Activated T-helper 17 cell treated with anti-CD3 and anti-CD28 coated beads, Interleukin-2, amount 50 U/mL, for 72 hours (primary cell): ENCODE measurements at places on chromosomes 13 and 19.

DNA sequence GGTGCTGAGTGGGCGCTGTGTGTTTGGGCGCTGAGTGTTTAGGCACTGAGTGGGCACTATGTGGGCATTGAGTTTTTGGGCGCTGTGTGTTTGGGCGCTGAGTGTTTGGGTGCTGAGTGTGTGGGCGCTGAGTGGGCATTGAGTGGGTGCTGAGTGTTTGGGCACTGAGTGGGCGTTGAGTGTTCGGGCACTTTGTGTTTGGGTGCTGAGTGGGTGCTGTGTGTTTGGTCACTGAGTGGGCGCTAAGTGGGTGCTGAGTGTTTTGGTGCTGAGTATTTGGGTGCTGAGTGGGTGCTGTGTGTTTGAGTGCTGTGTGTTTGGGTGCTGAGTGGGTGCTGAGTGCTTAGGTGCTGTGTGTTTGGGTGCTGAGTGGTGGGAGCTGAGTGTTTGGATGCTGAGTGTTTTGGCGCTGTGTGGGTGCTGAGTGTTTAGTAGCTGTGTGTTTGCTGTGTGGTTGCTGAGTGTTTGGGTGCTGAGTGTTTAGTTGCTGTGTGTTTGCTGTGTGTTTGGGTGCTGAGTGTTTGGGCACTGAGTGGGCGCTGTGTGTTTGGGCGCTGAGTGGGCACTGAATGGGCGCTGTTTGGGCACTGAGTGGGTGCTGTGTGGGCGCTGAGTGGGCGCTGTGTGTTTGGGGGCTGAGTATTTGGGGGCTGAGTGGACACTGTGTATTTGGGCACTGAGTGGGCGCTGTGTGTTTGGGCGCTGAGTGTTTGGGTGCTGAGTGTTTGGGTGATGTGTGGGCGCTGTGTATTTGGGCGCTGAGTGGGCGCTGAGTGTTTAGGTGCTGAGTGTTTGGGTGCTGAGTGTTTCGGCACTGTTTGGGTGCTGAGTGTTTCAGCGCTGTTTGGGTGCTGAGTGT lies 47.2 kb upstream of the F7 start:
- ATAC-seq = no peak

- no peak for ATAC-seq
Observed at GRCh38 chr13:98172590-98173422, 4.3 kb downstream of the RNF113B start.

GRCh38 chr13:32445461-32445860 lies 17.5 kb upstream of the N4BP2L1 start:
- ATAC-seq = no peak

GRCh38 chr13:33004511-33004910 lies 11.7 kb upstream of the KL start:
- no peak for ATAC-seq

GRCh38 chr13:110220471-110220870 lies 86.5 kb downstream of the COL4A1 start:
- ATAC-seq = no peak

DNA sequence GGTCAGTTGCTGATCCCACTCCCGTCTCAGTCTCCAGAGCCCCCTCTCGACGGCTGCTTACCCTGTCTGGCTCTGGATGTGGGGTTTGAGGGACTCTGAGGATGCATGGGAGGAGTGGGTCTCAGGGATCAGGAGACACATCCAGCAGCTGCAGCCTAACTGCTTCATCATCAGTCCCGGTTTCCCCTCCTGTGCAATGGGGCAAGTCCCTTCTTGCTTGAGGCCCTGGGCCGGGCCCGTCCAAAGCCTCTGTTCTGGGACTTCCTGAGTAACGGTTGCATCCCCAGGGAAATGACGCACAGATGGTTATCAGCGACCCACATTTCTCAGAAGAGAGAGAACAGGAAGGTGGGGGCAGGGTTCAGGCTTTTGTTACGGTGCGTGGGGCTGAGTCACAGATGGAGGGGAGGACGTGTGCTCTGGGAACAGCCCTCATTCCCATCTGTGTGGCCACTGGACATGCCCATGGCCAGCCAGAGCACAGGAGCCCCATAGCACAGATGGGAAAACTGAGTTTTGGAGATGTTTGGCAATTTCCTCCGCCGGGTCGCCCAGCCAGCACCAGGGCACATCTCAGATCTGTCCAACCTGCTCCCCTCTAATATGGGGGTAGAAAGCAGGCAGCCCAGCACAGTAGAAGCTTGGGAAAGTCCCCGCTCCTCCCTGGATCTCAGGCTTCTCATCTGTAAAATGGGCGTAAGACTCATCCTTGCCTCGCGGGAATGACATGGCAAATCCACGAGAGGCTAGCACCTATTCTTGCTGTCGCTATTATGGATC lies 19.3 kb downstream of the GNA15 start:
- ATAC-seq = peak; percentile 95

DNA sequence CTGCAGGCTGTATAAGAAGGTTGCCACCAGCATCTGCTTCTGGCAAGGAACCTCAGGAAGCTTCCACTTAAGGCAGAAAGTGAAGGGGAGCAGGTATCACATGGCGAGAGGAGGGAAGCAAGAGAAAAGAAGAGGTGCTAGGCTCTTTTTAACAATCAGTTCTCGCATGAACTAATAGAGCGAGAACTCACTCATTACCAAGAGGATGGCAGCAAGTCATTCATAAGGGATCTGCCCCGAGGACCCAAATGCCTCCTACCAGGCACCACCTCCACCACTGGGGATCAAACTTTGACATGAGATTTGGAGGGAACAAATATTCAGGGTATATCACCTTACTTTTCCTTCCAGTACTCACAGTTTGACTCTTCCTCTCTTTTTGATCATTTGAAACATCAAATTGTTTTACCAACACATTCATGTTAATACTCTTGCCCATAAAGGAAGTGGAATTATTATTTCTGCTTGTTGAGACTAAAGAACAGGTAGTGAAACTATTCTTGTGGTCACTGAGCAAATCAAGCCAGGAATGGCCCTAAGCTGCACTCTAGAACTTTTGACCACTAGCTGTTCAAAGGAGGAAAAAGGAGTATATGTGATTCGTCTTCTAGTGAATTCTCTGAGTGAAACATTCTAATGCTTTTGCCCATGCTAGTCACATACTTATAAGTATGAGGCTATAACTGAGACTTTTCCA lies 45.0 kb downstream of the LACC1 start:
- no peak for ATAC-seq

- no peak for ATAC-seq
Observed at GRCh38 chr19:55489711-55490477, 1.7 kb downstream of the SSC5D start.

DNA sequence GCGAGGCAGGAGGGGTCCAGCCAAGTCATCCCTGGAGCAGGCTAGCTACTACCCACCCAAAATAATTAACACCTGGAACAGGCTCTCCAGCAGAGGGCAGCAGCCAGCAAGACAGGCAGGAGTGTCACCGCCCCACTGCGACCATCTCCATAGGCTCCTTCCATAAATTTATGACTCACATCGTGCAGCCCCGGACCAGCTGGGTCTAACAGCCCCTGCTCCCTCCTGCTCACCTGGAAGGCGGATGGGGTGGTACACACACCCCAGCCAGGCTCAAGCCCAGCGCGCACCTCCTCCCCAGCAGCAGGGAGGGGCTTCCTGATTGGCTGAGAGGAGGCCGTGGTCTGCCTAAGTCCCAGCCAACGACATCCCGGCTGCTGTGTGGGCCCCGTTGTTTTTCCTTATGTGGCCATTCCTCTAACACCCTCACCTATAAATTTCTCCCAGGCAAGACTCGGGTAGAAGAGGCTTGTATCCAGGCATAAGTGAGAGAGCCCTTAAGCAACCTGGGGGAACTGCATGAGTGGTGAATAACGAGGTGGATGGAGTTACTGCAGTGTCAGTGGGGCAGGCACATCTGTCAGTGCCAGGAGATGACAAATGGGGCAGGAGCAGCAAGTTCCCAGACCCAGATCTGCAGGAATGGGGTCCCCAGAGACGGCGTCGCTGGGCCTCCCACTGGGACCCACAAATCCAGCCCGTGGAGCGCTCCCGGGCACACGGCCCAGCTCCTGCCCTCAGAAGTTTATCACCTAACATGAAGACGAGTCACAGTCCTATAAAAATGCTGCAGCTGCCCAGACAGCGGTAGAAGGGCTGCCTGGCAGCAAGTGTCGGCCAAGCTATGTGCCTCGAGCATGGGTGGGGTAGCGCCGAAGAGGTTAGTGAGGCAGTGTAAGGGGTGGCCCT lies 43.1 kb downstream of the CEBPG start:
- peak; percentile 82 for ATAC-seq

DNA sequence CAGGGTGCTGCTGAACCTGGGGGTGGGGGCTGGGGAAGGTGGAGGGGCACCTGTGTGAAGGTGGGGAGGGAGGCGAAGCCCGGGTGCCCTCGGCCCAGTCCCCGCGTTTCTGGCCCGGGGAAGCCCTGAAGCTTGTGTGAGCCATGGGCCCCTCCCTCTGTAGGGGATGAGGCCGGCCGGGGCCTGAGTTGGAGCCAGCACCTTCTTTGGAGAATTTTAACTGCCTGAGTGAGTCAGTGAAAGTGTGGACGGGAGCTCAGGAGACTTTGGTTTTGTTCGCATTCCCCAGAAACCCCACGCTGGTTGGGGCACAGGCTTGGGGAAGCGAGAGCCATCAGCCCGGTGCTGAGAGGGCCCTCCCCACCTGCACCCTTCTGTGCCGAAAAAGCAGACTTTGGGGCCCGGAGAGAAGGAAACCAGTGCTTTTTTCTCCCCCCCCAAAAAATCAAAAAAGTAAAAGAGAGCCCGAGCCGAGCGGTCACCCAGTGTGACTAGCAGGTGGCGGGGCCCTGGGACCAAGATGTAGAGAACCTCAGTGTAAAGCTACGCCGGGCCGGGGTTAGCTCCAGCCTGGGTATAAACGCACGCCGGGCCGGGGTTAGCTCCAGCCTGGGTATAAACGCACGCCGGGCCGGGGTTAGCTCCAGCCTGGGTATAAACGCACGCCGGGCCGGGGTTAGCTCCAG lies 45.1 kb downstream of the TMEM255B start:
- ATAC-seq = no peak

DNA sequence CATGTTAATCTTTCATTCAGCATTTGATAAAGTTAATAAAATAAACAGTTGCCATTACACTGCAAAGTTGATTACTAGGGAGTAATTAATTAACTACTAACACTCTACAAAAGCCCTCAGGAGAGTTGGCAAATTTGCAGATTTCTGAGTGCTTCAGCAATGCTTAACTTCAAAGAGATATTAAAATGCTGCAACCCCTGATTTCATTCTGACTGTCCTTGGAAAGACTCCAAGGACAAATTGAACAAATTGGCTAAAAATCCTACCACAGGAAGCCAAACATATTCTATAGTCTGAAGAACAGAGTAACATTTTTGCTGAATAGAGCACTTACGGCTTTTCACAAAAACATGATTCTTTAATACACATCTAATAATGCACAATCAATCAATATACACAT lies 1543.0 kb downstream of the SLITRK5 start:
- no peak for ATAC-seq

GRCh38 chr13:54175466-54175865 lies 1146.9 kb downstream of the OLFM4 start:
- no peak for ATAC-seq

DNA sequence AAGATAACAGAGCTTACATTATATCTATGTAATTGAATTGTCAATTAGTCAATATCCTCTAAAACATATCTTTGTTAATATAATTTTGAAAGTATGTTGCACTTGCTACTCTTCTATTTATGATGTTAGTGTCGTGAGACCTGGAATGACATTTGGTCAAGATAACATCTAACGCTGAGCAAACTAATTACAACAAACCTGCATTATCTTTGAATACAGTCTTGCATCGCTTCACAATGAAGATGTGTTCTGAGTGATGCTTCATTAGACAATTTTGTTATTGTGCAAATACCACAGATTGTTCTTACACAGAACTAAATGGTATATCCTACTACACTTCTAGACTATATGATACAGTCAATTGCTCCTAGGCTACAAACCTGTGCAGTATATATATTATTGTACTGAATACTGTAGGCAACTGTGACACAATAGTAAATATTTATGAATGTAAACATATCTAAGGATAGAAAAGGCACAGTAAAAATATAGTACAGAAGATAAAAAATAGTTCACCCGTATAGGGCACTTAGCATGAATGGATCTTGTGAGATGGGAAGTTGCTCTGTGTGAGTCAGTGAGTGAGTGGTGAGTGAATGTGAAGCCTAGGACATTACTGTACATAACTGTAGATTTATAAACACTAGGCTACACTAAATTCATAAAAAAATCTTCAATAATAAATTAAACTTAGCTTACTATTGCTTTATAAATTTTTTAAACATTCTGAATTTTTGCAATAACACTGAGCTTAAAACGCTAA lies 1773.8 kb downstream of the PCDH9 start:
- no peak for ATAC-seq

DNA sequence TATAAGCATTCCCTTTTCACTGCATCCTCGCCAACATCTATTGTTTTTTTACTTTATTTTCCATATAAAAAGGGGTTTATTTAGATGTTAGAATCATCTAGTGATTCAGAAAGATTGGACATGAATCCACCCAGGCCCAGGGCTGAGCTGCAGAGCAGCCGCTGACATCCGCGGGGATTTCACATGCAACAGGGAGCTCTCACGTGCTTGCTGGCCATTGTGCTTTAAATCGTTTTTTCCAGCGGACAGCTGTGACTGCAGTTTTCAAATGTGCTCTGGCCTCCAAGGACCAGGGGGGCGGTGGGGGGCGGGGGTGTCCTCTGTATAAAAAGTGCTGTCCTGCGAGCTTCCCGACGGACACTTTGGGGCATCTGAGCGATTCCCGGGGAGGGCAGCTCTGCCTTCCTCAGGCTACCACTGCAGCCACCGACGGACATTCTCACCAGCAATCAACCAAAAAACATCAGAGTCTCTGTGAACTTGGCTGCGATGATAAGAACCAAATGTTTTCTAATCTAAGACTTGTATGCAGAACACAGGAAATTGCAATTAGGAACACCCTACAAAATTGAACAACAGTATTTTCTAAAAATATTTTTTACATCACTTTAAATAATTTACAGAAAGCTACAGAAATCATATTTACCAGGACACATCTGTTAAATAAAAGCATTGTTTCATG lies 12.6 kb downstream of the RB1 start:
- no peak for ATAC-seq

DNA sequence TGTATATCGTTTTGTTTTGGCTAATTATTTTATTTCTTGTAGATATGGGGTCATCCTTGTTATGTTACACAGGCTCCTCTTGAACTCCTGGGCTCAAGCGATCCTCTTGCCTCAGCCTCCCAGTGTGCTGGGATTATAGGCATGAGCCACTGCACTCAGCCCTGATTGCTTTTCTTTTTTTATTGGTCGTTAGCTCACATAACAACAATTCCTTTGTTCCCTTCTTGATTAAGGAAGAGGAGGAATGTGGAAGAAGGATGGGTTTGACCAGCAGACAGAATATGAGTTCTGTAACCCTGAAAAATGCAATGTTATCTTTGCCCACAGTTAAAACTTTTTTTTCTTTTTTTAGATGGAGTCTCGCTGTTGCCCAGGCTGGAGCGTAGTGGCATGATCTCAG lies 11.4 kb downstream of the BRME1 start:
- ATAC-seq = no peak
